ENCODE measurements at places on chromosomes 4 and X. TPM values are rescaled to one million over a fixed set of nuclear protein-coding genes. Genes with fewer than 3 reads are reported as not detected.

DNA sequence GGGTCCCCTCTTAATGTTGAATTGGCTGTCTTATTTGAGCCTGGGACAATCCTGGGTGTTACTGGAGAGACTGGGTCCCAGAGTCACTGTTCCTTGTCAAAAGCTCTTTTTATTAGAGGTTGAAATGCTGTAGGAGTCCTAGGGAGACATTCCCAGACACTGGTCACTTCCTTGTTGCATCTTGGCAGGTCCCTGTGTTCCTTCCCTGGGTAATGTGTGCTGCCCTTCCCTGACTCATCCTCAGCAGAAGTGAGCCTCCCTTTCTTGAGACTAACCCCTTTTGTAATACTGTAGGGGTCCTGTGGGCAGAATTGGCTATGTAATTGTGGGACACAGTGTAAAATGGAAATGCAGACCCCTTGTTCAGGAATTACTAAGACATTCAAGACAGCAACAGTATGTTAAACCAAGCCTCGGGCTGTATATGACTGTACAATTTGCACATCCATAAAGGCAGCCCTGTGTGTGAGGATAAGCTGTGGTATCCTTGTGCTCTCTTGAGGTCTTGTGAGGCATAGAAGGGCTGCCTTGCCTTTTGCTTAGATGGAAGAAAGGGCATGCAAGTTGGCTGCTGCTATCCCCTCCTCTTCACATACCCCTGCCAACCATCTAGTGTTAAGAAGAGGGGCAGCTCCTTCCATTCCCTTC is 53.5 kb downstream of the DCLK2 start:
- no peak for DNase-seq

Gene HMGB3
- 13.6 TPM for total RNA-seq

Gene PCDH7
- 38.1 TPM for total RNA-seq

- DNase-seq, result no peak
Observed at GRCh38 chrX:9794495-9794894, 8.3 kb downstream of the SHROOM2 start.

Gene SASH3
- total RNA-seq, result not detected

DNA sequence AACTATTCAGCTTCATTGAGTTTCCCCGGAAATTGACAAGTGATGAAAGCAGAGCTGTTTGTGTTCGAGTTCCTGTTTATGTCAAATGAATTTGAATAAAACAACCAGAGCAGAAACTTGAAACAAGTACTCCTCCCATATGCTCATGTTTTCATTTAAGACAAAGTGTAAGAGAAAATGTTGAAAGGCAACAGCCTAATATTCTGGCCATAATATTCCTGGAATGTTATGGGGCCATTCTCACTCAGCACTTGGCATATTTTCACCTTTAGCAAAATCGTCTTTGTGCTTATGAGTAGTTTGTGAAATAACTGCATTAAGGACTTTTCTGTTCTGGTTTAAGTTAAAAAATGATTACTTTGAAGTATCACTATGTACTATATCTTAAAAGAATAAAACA is 276.0 kb upstream of the FAT1 start:
- DNase-seq, result no peak

GRCh38 chrX:103626855-103627254 is 1.9 kb upstream of the TCEAL1 start:
- no peak for DNase-seq
